GM06990 (cell line): ENCODE measurements at places on chromosomes 12 and 14.

DNA sequence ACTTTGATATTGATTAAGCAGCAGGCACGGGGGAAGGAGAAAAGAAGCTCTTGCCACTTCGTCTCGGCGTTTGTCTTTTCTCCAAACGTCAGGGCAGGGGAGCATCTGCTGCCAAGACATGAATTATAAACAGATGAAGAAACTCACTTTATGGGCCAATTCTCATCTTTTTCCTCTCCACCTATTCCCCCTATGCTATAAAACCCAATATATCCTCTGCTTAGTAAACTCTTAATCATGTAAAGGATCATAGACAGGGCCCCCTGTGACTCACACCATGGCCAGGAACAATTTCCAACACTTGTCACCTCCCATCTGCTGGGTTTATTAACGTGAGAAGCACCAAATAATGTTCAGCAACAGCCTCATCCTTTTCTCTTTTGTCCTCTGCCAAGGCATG lies 1092.1 kb upstream of the TMEM132C start:
- no peak for DNase-seq

GRCh38 chr14:78985668-78986381 lies 815.7 kb downstream of the NRXN3 start:
- no peak for DNase-seq

- DNase-seq = no peak
Observed at GRCh38 chr14:73250781-73251500, 13.6 kb downstream of the PAPLN start.

DNA sequence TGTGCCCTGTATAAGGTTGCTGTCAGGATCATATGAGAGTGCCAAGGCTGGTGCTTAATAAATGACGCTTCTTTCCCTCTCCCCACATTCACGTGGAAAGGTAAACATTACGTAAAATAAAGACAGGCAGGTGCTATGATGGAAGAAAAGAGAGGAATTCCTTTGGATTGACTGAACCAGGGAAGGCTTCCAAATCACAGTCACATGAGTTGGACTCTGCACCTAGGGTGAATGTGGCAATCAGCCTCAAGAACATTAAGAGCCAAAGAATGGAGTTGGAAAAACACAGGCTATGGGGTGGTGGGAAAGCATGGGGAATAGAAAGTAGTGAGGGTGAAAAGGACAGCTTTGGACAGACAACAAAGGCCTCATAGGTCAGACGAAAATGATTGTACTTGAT lies 473.1 kb downstream of the VRK1 start:
- no peak for DNase-seq

DNA sequence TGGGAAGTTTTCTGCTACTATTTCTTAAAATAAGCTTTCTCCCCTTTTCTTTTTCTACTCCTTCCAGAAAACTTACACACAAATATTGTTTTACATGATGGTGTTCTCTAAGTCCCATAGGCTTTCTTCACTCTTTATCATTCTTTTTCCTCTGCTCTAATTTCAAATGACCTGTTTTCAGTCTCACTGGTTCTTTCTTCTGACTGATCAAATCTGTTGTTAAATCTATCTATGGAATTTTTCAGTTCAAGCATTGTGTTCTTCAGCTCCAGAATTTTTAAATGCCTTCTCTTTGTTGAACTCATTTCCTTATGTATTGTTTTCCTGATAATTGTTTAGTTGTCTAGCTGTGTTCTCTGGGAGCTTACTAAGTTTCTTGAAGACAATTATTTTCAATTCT lies 29.5 kb upstream of the CNOT2 start:
- no peak for DNase-seq

DNA sequence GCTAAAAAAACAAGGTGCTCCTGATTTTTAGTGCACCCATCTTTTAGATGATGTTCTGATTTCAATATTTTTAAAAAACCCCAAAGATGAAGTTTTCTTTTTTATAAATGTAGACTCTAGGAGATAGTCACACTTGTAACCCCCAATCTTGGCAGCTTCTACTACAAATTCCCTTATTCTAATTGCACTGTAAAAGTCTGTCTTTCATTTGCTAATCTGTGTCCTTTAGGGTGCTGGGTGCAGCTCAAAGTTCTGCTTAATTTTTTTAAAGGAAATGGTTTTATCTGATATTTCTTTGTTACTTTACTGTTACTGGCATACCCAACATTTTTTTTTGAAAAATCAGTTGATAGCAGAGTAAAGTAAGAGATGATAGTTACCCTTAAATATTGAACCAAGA lies 172.0 kb downstream of the TRHDE start:
- no peak for DNase-seq

DNA sequence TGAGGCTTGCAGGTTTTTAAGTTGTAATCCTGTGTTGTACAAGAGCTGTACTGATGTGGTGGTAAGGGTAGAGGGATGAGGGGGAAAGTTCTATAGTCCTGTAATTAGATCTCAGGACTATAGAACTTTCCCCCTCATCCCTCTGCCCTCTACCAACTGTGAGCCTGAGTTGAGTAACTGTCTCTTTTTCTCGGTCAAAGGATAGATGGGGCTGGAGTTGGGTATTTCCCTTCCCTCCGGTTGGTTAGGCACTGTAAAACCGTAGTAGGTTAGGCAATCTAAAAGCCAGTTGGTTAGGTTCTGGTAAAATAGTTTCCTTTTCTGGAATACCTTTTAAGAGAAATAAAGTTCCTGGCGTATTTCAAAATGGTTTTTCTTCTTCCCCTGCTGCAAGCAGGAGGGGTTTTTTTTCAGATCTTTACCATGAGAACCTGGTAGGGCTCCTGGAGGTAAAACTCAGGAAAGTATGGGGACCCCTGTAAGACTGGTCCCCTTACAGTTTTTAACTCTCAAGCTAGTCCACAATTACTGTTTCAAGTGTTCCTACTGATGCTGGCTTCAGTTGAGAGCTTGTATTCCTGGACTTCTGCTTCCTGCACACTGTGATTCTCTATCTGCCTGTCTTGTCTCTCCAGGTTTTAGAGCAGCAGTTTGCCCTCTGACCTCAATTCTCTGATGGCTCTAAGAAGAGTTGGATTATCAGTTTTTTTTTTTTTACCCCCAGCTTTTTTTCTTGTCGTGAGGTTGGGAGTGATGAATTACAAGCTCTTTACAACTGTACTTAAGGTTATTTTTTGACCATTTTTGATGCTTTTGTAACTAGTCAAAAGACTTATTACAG lies 58.7 kb downstream of the FUT8 start:
- peak; percentile 26 for DNase-seq

DNA sequence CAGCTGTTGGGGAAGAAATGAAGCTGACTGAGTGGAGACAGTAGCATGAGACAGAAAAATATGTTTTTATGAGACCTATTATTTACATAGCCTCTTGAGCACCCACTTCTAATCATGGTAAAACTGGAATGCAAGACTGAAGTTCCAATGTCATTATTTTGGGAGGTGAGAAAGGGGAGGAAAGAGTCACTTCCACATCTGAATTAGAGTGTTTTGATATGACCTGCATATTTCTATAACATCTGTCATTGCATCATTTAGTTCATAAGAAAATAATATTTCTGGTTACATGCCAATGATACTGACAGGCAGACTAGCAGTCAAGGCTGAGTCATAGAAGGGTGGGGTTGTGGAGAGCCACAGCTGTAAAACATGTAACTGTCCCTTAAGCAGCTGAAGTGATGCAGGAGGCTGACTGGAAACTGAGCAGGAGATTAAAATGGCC lies 26.7 kb downstream of the NTN4 start:
- no peak for DNase-seq

DNA sequence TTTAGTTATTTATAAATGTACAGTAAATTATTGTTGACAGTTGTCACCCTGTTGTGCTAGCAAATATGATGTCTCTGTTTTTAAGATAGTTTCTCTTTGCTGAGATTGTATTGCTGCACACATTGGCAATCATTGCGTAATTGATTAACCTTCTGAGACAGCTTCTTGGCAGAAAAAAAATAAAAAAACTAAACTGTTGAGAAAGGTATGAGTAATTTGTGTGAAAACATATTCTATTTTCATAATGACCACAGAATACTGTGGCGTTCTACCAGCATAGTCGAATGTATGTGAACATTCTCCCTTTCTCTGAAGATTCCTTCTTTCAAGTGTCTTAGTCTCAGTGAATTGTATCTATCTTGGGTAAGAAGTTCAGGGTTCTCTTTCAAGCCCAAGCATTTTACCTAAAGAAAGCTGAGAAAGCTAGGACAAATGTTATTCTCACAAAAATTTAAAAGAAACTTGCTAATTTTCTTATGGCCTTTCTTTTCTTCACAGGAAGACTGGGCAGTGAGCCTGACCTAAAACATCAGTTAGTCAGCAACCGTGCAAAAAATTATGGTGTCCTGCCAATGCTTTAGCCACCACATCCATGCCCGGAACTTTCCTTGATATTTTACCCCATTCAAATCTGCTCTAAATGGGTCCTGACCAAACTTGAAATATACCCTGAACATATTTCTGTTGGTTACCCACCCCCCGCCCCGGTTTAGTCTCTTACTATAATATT lies 69.0 kb upstream of the REP15 start:
- no peak for DNase-seq

DNA sequence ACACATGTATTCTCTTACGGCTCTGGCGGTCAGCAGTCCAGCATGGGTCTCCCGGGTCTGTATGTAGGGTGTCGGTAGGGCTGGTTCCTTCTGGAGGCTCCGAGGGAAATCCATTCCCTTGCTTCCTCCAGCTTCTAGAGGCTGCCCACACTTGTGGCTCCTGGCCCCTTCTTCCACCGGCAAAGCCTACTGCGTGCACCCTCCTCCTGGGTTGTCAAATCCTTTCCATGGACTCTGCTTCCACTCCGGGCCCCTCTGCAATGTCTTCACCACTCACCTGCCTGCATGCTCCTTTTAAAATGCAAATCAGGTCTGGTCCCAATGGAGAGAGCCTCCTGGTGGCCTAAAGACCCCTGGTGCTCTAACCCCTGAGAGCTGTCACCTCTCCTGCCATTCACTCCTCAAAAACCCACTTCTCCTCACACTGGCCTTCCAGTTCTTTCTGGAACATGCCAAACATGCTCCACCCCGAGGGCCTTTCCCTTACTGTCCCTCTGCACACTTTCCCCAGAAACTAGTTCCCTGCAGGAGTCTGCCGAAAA lies 108.5 kb downstream of the DICER1 start:
- DNase-seq = no peak

- DNase-seq = no peak
Observed at GRCh38 chr14:83257466-83258439, 1724.1 kb upstream of the SEL1L start.

- no peak for DNase-seq
Observed at GRCh38 chr12:64412459-64412858, 8.3 kb downstream of the XPOT start.

GRCh38 chr12:113191227-113191626 lies 5.7 kb downstream of the RITA1 start:
- no peak for DNase-seq

DNA sequence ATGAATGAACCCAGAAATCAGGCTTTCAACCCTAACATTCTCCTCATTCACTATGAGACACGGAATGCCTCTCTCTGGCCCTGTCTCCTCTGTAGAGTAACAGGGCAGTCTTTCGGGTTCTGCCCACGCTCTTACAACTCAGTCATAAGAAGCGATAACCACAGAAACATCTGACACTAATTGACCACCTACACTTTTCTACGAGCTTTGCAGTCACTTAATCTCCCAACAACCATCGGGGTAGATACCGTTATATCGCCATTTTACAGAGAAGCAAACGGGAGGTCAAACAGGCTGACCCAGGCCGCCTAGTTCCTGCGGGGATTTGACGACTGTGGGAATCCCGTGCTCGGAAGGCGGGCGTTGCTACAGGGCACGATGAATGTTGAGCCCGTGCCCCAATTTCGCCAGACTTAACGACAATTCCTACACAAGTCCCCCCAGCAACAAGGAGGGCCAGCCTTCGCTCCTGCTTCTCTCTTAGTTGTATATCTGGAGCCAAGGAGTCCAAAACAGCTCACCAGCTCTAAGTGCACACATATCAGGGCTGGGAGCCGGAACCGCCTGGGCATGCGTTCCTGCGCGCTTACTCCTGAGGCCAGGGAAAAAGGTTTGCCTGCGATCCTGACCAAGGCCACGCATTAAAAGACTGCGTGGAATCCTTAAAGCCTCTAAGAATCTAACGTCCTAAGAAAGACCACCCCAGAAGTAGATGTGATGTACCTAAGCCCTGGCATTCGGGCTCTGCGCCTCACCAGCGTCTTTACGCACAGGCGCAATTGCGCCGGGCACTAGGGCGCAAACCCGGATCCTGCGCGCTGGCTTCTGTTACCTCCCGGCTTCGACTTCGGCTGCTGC lies 38.7 kb upstream of the TBX5 start:
- no peak for DNase-seq

- DNase-seq = no peak
Observed at GRCh38 chr12:96431067-96431466, 30.8 kb upstream of the CDK17 start.

GRCh38 chr12:123990511-123990910 lies 17.5 kb downstream of the ZNF664 start:
- DNase-seq = no peak

GRCh38 chr12:100473716-100474150 lies at the start of gene NR1H4:
Gene NR1H4 (plus strand): TSS chr12:100473866. CDS start chr12:100493324, 19,458 bp downstream.
- no peak for DNase-seq

GRCh38 chr12:14988035-14988434 lies 15.2 kb downstream of the PDE6H start:
- no peak for DNase-seq

GRCh38 chr12:131833896-131834641 lies 5.9 kb downstream of the MMP17 start:
- no peak for DNase-seq

GRCh38 chr12:71865166-71865713 lies 25.7 kb downstream of the TBC1D15 start:
- DNase-seq = no peak

DNA sequence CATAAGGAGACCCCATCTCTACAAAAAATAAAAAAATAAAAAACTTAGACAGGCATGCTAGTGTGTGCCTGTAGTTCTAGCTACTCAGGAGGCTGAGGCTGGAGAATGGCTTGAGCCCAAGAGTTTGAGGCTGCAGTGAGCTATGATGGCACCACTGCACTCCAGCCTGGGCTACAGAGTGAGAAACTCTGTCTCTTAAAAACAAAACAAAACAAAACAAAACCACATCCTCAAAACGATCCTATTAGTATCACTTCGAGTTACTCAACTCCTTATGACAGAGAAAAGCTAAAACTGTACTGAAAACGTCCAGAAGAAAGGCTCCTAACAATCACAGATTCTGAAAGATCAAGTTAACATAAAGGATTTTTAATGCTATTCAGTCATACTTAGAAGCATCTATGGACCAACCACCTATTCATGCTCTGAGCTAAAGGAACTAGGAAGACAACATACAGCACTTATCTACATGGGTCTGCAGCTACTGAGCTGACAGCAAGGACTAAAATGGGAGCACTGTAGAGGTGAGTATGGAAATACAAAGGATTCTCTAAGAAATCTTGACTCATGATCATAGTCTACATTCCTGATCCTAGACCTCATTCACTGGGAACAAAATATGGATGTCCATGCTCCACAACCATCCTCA lies 75.3 kb upstream of the DUSP6 start:
- DNase-seq = peak; percentile 9
